Activated CD8-positive, alpha-beta memory T cell treated with anti-CD3 and anti-CD28 coated beads, Interleukin-2, amount 50 U/mL, for 4 hours (primary cell): ENCODE measurements at places on chromosomes 11 and 22.

- no peak for DNase-seq
These were observed 39.4 kb downstream of the CEP57 start for GRCh38 chr11:95829580-95830259.

DNA sequence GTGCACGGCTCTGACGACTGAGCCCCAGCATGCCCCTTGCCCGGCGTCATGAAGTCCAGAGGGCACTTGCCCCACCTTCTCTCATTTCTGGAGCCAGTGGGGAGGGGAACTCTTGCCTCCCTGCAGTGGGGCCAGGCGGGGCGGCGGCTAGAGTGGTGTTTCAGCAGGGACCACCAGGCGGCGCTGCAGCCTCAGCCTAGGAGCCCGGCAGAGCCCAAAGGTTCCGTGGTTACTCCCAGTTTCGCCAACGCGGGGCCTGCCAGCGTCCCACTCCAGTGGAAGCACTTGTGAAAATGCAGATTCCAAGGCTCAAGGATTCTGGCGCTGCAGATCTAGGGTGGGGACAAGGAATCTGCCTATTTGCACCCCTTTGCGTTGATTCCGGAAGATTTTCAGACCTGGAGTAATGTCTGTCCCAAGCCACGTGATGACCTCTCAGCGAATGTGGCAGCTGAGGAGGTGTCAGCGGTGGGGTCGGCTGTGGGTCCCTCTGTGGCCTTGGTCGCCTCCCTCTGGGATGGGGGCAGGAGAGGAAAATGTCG lies 55.7 kb downstream of the CD82 start:
- DNase-seq = peak; percentile 56

- no peak for DNase-seq
These were observed 25.1 kb upstream of the FBLN1 start for GRCh38 chr22:45477366-45478107.

- DNase-seq = no peak
These were observed 114.1 kb downstream of the STIM1 start for GRCh38 chr11:3969613-3970012.

- DNase-seq = no peak
These were observed 32.4 kb downstream of the MCM5 start for GRCh38 chr22:35432228-35432905.

DNA sequence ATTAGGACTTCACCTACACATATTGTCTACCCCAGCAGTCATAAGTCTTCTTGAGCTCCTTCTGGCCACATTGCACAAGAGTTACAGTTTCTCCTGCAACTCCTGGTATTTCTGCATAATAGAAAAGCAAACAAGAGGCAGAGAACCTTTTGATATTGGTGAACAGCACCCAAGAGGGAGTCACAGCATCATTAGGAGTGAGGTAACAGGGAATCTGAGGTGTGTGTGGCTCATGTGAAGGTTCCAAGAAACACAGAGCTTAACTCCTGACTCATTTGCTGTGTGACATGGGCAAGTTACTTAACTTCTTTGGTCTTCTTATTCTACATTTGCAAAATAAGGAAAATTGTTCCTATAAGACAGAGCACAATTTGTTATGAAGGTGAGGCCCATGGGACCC lies 374.6 kb downstream of the INSC start:
- no peak for DNase-seq

DNA sequence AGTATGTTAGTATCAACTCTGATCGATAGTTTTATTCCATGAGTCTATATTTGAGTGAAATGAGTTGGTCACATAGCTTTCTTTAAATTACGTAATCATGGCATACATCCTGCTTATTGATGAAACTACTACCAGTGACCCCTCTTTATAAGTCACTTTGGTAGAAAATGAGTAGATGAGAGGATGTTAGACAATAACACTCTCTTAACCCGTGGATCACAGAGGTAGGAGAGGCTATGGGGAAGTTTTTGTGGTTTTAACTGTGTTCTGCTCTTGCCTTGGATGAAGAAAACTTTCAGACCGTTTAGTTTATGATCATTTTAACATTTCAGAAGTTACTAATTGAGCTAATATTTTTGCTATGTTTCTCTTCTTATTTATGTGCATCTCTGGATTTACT lies 34.0 kb downstream of the TBCEL start:
- no peak for DNase-seq

- no peak for DNase-seq
These were observed 374.3 kb downstream of the LRRC4C start for GRCh38 chr11:41085123-41085522.

- DNase-seq = no peak
These were observed 223.6 kb downstream of the ADAMTS15 start for GRCh38 chr11:130671801-130672700.

DNA sequence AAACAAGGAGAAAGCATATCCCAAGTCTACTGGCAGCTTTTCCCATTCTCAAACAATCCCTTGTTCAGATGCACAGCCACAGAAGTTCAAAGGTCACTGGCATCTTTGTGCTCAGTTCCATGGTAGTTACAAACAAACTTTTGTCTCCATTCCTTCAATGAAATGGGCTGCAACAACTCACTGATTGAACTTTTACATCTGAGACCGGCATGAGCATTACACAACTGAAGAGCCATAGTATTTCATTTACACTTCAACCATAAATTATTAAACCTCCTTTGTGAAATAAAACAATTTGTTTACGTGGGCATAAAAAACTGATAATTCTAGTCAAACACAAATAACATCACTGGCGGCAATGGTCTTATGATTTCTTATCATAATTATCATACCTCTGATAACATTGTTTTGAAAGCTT lies 67.8 kb upstream of the ARHGAP32 start:
- DNase-seq = no peak

- DNase-seq = no peak
These were observed 135.0 kb downstream of the BRD1 start for GRCh38 chr22:49692499-49693225.

GRCh38 chr11:26782220-26782965 lies 60.5 kb upstream of the SLC5A12 start:
- no peak for DNase-seq

DNA sequence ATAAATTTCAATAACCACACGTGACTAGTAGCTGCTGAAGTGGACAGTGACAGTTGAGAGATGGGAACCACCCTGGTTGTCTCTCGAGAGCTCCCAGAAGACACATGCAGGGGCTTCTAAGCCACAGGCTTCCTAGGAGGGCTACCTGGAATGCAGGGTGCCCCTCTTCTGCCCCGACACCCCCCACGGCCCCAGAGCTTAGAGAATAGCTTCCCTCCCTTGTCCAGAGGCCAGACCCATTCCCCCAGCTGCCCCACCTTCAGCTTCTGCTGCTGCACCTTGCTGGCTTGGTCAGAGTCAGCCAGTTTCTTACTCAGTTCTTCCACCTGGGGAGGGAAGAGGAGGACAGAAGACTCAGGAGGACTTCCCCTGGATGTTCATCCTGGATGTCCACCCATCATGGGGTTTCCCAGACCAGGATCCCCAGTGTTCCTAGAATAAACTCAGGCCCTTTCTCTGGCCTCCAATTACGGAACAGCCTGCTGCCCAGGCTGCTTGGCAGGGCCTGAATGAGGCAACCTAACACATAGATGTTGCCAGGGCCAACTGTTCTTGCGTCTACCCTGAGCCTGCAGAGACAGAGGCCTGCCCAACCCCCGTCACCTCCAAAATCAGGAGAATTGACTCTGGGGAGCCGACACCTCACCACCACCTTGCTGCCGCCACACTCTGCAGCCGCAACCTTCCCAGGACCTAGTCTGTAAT lies 12.0 kb downstream of the IL18BP start:
- DNase-seq = no peak

- DNase-seq = no peak
These were observed 119.6 kb downstream of the NAV2 start for GRCh38 chr11:19832086-19832750.

DNA sequence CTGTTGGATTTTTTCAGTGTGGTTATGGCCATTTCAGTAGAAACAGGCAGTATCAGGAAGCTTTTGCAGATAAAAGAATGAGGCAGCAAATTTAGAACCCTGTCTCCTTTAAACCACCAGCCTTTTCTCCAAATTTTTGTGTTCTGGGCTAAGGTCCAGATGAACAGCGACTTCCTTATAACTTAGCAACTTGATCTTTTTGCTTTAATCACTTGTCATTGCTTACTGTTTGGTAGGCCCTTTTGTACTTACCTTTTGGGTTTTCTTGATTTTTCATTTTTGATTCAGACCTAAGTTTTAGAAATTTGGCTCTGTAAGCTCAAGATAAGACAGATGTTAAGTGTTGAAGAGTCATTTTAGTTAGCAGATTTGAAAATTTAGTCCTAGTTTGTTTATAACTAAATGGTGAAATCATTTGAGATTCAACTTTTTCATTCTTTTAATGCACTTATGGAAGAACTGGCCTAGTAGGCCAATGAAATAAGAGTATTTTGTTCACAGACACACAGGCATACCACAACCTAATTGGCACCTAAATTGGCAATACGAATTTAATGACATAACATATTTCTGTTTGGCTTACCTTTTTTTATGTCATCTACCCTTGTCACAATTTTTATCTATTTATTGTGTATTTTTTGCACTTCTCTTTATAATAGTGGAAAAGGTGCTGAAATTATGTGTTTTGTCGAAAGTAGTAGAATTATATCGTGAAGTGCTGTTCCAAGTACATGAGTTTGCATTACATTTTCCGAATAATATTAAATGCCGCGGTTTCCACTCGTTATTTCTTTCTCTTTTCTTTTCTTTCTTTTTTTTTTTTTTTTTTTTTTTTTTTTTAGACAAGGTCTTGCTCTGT lies 2.1 kb downstream of the RTN3 start:
- DNase-seq = no peak

DNA sequence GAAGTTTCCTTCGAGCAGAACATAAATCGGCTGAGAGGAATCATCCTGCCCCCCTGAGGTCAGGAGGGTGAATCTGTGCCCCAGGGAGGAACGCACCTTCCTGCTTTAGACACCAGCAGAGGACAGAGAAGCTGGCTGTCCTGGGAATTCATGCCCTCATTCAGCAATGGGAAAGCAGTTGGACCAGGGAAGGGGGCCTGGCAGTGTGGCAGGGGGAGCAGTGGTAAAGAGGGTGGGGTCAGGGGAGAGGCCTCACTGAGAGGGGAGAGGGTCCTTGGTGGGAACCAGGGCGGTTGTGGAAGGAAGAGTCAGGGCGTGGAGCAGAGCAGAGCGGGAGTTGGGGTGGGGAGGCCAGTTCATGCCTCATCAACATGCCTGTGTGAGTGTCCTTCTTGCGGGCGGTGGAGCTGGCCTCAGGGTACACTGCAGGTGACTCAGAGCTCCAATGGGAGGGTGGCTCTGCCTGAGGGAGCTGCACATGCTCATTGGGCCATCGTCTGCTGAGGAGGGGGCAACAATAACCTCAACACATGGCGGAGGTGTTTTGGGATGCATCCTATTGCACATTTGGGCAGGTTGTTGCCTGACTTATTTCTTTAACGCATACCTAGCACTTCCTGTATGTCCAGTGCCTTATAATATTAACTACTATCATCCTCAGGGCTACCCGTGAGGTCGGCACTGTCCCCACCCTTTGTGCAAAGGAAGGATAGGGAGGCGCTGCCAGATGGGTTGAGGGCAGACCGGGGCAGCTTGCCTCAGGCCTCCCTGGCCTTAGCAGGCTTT lies 23.2 kb downstream of the MED15 start:
- DNase-seq = no peak

DNA sequence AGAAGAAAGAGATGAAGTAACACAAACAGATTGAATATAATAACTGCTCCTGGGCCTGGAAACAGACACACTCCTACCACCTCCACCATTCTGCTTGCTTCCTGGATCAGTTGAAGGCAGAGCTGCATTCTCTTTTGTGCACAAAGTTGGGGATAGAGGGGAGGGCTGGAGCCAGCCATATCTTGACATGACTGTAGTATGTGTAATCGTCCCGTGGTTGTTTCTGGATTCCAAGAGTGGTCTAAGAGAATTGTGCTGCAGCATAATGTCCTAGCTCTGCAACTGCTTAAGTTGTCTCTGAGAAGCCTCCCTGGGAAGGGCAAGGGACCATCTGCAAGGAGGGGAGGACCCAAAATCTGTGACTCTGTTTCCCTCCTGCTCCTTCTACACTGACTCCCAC lies 3.2 kb downstream of the CRY2 start:
- DNase-seq = no peak

GRCh38 chr22:49404020-49404419 lies 423.7 kb downstream of the BRD1 start:
- no peak for DNase-seq

- peak; percentile 71 for DNase-seq
These were observed 15.7 kb downstream of the RAC2 start for GRCh38 chr22:37228106-37229011.

DNA sequence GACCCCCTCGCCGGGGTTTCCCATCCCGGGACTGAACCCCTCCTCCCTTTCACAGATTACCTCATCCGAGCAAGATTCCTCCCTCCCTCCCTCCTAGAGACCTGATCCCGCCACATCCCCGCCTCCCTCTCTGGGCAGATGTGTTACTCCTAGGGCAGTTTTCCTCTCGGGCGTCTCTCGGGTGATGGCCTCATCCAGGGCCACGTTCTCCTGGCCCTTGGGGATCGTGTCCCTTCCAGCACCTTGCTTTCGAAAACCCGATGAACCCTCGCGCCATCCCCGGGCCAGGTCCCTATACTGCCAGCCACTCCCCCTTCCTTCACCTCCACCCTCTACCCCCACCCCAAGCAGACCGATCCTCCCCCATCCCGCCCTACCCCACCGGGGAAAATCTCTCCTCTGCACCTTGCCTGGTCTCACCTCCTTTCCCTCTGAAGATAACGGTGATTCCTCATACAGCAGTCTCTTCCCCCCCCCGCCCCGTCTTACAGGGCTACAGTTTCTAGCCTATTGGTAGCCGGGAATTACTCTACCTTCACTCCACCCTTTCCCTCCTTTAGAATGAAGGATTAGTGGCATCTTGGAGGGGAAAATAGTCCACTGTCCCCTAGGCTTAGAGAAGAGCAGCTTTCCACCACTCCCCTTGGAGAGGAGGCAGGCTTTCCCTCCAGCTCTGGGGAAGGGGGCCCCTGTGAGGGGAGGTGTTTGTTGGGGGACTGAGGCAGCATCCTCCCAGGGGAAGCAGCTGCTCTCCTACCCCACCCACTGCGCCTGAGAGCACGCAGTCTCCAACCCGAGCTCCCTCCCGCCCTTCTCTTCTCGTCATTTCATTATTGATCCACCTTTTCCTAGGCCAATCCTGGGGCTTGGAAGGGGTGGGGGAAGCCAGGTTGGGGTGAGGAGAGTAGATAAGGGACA lies 1.2 kb downstream of the KMT2A start:
- peak; percentile 38 for DNase-seq
